ENCODE measurements at places on chromosomes 11 and 22.
A peak's percentile ranks its signal among the peaks of the same experiment; 100 is the strongest.

- H3K27me3 ChIP-seq = no peaks in the 10 kb centered on the region
- no peak overlapping the region for H3K4me3 ChIP-seq
- no peak for DNase-seq
- H3K36me3 ChIP-seq = no peaks in the 10 kb centered on the region
- H3K27ac ChIP-seq = no peak overlapping the region
- no peaks in the 10 kb centered on the region for H3K4me1 ChIP-seq
Measured at GRCh38 chr11:23151819-23152218, 291.5 kb upstream of the CCDC179 start.

DNA sequence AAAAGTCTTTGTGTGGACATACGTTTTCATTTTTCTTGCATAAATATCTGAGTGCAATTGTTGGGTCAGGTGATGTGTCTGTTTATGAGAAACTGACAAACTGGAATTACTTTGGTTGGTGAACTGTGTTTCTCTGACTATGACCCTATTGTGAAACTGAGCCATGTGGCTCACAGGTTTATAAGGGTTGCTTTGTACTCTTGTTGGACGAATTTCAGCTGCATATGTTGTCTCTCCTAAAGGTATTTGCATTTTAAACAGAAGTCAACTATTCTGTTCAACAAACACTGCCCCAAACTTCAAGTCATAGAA is 34.4 kb upstream of the RASD2 start:
- H3K4me1 ChIP-seq = no peaks in the 10 kb centered on the region
- no peak for DNase-seq
- H3K27ac ChIP-seq = no peak overlapping the region
- H3K4me3 ChIP-seq = no peak overlapping the region
- no peaks in the 10 kb centered on the region for H3K36me3 ChIP-seq

- H3K27me3 ChIP-seq = no peaks in the 10 kb centered on the region
- no peak overlapping the region for H3K4me3 ChIP-seq
- H3K27ac ChIP-seq = no peak overlapping the region
- H3K4me1 ChIP-seq = no peaks in the 10 kb centered on the region
- H3K36me3 ChIP-seq = no peaks in the 10 kb centered on the region
Measured at GRCh38 chr22:25881210-25881755, 139.3 kb downstream of the MYO18B start.

- no peak for DNase-seq
- H3K27me3 ChIP-seq = no peaks in the 10 kb centered on the region
- no peak overlapping the region for H3K27ac ChIP-seq
- no peaks in the 10 kb centered on the region for H3K36me3 ChIP-seq
- no peak overlapping the region for H3K4me3 ChIP-seq
- H3K4me1 ChIP-seq = peaks cover 17% of the 10 kb centered on the region
Measured at GRCh38 chr11:117941976-117942654, 12.9 kb upstream of the TMPRSS13 start.

- peak overlapping the region; percentile 74 for H3K27ac ChIP-seq
- peaks cover 14% of the 10 kb centered on the region for H3K4me1 ChIP-seq
- peak overlapping the region; percentile 95 for H3K4me3 ChIP-seq
- no peak for DNase-seq
Measured at GRCh38 chr11:57530215-57530595, 349 bp downstream of the TIMM10 start.

Measured in keratinocyte (primary cell).